Transverse colon (tissue), 4 donors: ENCODE measurements at places on chromosomes 4 and X.
A peak's percentile ranks its signal among the peaks of the same experiment; 100 is the strongest.

- DNase-seq = no peak
These were observed 163.0 kb downstream of the BTC start for GRCh38 chr4:74631338-74631737.

DNA sequence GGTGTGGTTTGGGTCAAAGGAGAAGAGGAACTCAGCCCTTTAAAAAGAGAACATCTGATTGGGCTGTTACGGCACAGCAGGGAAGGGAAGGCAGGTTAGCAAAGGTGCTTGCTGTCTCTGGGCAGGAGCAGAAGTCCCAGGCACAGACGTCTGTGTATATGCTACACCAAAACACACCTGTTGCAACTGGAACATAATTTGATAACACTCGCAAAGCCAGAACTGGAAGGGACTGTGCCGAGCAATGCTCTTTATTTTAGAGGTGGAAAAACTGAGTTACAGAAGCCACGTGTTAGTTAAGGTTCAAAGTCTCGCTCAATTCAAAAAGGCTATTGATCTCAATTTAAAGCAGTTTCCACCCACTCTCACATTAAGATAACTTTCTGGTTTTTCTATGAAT, 2.2 kb upstream of the FAM114A1 start:
- DNase-seq = peak; percentile 61

DNA sequence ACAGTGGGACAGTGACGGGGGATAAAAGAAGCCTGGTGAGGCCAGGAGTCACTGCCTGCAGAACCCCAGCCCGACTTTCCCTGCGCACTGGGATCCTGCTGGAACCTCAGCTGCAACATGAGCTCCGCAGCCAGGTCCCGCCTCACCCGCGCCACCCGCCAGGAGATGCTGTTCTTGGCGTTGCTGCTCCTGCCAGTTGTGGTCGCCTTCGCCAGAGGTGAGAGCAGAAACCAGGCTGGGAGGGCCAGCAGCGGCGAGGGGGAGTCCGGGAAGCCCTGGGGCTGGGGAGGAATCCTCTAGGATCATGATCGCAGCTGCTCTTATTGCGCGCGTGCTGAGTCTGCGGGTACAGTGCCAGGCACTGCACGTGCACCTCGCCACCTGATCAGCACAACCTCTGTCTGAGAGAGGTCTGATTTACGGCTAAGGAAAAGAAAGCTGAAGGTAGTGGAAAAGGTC, at the start of gene PF4V1:
Gene PF4V1 (plus strand): TSS at position 51 of the 459 bp plus-strand sequence. CDS start 67 bp downstream, at position 118.
- DNase-seq = peak; percentile 22

DNA sequence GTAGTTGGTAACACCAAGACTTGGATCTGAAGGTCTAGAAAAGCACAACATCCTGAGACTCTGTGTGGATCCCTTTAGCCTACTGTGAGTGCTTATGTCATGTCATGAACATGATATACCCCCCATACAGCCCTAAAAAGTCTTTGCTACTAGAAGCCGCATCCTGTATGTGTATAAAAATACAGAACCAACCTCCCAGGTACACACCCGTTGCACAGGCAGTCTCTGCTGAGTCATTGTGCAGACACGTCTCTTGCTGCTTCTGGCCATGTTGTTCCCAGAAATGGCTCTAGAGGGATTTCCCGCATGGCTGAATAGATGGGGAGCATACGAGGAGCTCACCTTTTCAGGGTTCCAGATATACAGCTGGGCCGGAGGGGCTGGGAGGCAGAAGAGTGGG, 93.3 kb downstream of the MAMLD1 start:
- DNase-seq = no peak

DNA sequence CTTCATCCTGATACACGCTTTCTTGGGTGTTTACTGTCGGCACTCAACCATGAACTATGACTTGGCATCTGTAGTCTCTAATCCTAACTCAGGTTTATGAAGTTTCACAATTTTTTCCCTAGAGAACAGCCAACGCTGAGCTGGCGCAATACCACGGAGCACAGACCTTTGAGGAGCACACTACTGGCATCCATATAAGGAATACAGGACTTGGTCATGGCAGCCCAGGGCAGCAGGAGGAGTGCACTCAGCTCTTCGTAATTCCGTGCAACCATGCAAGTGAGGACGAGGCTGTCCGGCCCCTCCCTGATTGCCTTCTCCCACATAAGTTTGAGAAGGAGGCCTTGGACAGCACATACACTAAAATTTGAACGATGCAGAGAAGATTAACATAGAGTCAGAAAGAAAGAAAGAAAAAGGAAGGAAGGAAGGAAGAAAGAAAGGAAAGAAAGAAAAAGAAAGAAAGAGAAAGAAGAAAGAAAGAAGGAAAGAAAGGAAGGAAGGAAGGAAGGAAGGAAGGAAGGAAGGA, 41.0 kb upstream of the PDLIM5 start:
- DNase-seq = peak; percentile 10

GRCh38 chr4:175656649-175657048, 155.4 kb downstream of the GPM6A start:
- DNase-seq = no peak

DNA sequence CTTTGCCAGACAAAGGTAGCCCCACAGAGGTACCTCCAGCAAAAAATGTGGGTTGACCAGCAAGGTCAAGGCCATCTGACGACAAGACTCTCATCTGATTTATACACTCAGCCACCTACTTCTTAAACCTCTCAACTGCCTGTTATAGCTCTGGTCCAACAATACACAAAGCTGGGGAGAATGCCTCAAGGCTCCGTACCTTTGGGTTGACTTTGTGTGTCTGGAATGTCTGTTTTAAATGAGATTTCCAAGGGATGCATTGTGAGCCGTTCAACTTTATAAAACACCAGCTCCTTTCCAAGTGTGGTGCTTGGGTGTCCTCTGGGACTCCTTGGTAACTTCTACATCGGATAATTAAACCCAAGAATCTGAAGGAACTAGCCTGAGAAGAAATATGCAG, 167.0 kb upstream of the RPL34 start:
- no peak for DNase-seq

DNA sequence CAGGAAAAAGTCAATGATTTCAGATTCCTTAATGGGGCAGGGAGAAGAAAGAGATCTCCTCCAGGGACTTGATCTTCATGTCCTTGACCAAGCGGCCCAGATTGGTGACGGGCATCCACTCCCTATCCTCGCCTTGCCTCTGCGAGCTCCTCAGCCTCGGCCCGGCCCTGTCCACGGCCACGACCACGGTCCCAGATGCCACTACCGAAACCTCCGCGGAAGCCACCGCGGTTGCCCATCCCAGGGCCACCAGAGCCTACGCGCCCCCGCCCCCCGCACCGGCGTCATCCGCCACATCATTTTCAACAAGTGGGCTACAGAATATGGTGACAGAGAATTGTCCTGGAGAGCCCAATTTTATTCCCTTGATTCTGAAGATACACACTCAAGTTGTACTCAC, 751.2 kb upstream of the PABPC4L start:
- no peak for DNase-seq

GRCh38 chr4:105631818-105632400, 76.6 kb downstream of the INTS12 start:
- no peak for DNase-seq

DNA sequence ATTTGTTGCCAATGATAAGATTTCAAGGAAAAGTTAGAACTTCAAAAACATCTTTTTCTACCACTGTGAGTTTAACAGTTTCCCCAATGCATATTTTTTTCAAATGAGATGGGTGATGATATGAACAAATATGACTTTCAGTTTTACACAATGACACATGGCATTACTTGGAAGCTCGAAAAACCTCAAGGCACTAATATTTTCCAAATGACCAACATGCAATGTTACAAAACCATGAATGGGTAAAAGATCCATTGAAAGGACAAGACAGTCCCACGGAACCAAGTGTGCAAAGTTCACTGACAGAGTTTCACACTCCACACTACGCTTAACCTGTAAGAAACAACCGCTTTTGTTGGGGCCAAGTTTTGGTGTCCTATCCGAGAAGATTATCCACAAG, 84.5 kb downstream of the CD99L2 start:
- DNase-seq = no peak

DNA sequence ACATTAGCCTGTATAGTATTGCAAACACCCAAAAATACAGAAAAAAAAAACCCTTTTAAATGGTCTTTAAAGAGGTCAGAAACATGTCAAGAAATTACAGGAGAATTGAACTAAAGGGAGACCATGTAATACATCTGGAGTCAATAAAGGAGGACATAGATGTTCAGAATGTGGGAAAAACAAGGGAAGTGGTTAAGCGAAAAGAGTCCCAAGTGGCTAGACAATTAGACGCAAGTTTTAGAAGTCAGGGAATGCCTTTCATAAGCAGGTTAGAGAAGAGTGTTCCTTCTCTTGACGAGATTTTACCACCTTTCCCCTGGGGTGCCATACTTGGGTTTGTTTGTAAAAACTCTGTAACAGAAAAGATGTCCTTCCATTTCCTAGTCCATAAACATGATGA, 7.8 kb downstream of the LNX1 start:
- DNase-seq = no peak

- no peak for DNase-seq
These were observed 261.5 kb downstream of the IL1RAPL1 start for GRCh38 chrX:28848707-28849106.

- DNase-seq = no peak
These were observed 2.8 kb downstream of the SMIM31 start for GRCh38 chr4:164756686-164757085.

DNA sequence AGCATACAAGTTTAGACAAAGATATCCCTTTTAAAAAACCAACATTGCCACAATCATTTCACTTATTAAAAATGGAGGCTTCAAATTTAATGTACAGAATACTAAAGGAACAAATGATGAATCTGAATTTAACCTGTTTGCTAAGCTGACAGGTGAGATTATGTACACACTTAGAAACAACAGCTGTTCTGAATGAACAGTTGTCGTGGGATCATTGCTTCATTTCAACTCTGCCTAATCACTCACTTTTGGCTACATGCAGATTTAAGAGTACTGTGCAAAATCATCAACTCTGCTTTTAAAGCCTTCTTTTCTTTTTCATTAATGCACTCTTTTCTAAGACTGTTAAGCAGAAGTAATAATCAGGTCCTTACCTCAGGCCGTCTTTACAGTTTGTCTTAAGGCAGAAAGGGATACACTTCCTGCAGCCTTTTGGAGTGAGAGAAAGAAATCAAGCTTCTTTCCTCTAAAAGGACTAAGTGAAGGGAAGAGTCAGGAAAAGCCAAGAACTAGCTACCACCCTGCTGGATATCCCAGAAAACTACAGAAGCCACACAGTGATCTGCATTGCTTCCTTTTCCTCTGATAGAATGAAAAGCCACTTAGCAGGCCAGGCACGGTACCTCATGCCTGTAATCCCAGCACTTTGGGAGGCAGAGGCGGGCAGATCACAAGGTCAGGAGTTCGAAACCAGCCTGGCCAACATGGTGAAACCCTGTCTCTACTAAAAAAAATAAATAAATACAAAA, 54.7 kb upstream of the NPNT start:
- no peak for DNase-seq

GRCh38 chr4:183591301-183591700, 67.7 kb downstream of the RWDD4 start:
- DNase-seq = no peak

- no peak for DNase-seq
These were observed 125.3 kb upstream of the PACRGL start for GRCh38 chr4:20574986-20575385.

DNA sequence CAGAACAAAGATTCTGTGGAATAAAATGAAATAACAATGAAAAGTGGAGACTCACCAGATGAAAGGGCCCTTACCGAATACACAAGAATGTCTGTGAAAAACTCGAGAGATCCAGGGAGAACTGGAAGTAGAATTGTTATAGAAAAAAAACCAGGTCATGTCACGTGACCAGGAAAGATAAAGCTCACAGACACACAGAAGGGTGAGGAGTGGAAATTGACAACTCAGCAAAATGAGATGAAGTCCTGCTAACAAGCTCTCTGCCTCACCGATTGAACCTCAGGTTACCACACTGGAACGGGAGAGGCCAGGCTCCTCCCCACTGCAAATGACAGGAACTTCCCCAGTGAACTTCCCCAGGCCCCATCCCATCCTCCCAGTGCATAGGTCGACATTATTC, 1618.0 kb upstream of the PCDH10 start:
- DNase-seq = no peak

GRCh38 chr4:113555868-113556267, 205.7 kb downstream of the CAMK2D start:
- no peak for DNase-seq

DNA sequence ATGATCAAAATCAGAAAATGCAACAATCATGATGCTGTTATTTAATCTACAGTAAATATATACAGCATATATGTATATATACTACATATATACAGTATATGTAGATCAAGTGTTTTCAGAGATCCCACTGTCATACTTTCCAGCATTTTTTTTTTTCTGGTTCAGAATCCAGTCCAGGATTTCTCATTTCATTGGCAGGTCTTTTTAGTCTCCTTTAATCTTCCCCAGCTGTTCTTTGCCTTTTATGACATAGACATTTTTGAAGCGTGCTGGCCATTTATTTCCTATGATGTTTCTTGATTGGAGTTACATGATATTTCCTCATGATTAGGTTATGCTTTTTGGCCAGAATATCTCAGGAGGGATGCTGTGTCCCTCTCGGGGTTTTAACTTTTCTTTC, 92.0 kb upstream of the TLR2 start:
- DNase-seq = no peak

DNA sequence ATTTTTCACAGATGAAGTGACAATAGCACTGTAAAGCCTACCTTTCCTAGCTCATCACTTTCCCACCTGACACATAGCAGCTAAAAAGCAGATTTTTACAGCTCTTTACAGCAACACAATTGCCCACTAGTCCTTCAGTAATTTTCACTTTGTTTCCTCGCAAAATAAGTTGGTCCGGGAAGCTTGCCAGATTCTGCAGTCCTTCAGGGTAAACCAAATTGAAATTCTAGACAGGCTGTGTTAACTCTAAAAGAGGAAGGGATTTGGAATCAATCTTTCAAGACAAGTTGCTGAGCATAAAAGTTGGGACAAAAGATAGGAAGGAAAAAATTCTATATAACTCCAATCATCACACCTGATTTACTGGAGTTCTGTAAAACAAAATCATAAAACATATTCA, 8.7 kb downstream of the C1QTNF7 start:
- DNase-seq = no peak

GRCh38 chr4:17875402-17876070, 64.8 kb downstream of the NCAPG start:
- DNase-seq = no peak

- peak; percentile 46 for DNase-seq
These were observed 4.2 kb downstream of the MID1 start for GRCh38 chrX:10615931-10616774.

- peak; percentile 53 for DNase-seq
These were observed 13.3 kb upstream of the CD99 start for GRCh38 chrX:2677764-2678163.

DNA sequence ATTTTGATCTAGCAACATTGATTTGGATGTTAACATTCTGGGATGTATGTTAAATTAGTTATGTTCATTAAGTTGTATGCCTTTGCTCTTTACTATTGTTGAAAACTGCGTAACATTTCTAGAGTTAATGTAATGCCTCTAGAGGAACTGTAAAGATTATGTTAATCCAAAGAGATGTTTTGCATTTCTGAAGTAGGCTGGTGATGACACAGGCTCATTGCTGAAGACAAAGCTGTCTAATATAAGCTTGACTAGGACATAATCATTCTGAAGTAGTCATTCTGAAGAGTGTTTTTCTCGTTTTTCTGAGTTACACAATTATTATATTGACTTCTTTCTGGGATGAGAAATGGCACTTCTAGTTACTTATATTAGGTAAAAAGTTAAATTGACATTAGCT, 72.9 kb downstream of the LRP2BP start:
- DNase-seq = no peak

GRCh38 chr4:33931026-33931425, 2313.3 kb downstream of the ARAP2 start:
- no peak for DNase-seq

- no peak for DNase-seq
These were observed 291.7 kb downstream of the SLITRK2 start for GRCh38 chrX:146109362-146109761.
